Foreskin melanocyte (primary cell): ENCODE measurements at places on chromosomes 16 and 17.

GRCh38 chr17:50570528-50570927 lies 10.0 kb downstream of the CACNA1G start:
- no peak for DNase-seq

DNA sequence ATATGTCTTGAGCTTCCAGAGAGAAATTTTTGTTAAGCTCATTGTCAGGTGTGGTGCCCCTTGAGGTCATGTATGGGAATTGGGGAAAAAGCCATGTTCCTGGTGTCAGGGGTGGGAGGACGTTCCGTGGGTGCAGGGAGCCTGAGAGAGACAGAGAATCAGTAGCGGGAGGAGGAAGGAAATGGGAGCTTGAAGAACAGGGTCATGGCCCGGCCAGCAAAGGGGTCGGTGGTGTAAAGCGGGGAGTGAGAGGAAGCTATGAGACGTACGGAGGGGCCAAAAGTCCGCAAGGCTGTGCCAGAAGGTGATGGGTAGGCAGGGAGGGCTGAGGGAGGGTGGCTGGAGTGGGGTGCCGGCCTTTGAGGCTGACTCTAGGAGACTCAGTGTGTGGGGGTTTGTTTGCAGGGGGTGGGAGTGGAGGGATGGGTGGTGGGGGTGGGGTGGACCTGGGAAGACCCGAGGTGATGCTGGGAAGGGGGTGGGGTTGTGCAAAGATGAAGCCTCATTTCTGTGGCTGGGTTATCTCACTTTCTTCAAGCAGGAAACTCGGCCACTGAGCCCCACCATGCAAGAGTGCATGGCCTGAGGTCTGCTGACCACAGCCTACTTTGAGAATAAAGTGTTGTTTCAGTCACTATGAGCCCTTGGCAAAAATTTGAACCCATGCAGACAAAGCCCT lies 63.6 kb downstream of the PLCG2 start:
- peak; percentile 40 for DNase-seq

DNA sequence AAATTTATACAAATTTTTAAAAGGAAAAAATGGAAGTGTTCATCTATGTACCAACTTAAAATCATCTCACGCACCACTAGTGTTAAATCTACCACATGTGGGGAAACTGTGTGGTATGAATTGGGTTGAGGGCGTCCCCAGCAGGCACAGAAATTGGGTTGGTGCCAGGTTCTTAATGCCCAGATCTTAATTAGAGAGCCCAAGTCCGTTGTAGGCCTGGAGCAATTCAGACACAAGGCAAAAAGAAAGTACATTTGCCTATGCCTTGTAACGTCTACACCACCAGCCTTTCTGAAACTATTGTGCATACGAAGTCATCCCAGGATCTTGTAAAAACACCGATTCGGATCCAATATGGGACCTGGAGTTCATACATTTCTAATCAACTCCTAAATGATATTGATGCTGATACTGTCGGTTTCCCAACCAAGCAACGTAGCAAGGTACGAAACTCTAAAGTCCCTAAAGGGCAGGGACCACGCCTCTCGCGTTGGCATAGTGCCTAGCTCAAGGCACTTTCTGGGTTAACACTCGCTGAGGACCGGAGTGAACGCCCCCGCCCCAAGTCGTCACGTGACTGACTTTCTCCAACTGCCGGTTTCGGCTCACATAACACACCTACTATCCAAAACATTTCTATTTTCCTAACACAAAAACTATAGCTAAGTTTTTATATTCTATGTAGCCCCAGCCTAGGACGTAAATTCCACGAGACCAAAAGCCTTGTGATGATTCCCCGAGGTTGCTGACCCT lies 945 bp upstream of the UQCRC2 start:
- no peak for DNase-seq

GRCh38 chr16:84323606-84324005 lies 28.9 kb downstream of the WFDC1 start:
- no peak for DNase-seq

DNA sequence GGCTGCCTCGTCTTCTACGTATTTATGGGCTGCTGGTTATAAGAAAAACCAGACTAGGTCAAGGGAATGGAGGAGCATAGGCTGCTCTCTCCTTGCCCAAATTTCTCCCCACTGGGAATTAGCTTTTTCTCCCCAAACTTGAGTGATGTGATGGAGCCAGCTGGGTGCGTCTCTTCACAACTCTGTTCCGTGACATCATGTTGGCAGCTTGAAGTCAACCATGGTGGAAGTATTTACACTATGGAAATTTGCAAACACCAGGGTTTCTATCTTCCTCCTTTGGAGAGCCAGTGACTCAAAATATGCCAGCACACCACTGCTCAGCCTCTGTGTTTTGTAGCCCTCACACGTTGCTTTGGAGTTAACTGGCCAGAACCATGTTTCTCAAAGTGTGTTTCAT lies 78.1 kb downstream of the OR1D5 start:
- DNase-seq, result no peak

GRCh38 chr16:65120831-65121721 lies 787 bp downstream of the CDH11 start:
- DNase-seq, result no peak

- no peak for DNase-seq
Measured at GRCh38 chr16:86044881-86045590, 146.1 kb downstream of the IRF8 start.

GRCh38 chr16:51048544-51048943 lies 102.5 kb downstream of the SALL1 start:
- DNase-seq, result no peak

DNA sequence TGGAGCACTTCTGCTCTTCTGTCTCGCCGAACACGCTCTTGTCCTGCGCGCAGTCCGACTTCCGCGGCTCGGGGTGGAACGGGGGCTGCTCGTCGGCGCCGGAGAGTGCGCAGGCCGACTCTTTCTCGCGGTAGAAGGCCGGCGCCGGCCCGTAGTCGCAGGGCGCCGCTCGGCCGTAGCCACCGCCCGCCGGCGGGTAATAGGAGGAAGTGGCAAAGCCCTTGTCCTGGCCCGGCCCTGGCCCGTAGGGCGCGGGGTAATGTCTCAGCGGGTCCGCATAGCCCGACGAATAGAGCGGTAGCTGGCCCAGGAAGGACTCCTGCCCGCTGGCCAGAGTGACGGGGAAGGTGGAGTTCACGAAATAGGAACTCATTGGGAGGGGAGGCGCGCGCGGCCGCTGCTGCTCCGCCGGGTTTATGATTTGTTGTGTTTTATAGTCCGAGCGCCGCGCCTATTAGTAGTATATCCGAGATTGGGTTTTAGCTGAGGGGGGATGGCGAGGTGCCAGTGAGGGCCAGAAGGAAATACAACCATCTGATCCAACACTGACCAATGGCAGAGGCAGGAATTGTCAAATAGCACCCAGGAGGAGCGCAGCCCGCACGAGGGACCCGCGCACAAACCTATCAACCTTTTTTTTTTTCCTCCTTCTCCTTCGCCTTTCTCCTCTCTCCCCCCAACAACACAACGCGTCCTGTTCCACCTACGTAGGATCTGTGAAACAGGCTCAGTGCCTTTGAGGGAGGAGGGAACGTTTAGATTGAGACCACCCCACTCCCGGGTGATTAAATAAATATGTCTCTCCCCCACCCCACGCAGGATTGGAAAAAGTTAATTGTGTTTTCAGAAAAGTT lies 4.4 kb upstream of the HOXB5 start:
- peak; percentile 66 for DNase-seq

DNA sequence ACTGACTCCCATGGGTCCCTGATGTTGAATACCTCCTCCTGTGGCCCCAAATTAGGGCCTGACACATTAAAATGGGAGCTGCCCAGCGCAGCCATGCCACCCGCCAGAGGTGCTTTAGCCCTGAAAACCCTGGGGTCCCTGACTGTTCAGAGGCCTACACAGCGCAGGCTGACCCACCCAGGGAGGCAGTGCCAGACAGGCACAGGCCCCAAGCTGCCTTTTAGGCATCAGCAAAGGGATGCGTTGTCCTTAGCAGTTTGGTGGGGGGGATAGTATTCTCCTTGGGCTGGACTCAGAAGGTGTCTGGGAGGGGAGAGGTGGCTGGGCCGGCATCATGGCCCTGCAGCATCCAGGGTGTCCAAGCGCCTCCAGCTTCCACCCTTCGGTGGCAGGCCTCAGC lies 1.4 kb downstream of the RAPGEFL1 start:
- no peak for DNase-seq

DNA sequence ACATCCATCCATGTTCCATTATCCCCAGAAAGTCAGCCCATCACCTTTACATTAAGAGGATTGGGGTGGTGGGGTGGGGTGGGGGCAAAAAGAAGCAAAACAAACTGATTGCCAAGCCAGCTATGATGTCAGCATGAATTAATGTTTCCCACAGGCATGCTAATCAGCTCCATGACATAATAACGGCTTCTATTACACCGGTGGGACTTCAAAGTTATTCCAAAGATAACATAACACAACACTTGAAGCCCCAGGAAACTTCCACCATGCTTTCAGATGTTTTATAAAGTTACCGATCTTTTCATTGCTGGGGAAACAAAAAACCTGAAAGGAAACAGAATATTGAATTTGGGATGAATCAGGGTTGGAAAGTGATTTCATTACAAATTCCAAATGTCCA lies 155.9 kb upstream of the IRX5 start:
- DNase-seq, result no peak

DNA sequence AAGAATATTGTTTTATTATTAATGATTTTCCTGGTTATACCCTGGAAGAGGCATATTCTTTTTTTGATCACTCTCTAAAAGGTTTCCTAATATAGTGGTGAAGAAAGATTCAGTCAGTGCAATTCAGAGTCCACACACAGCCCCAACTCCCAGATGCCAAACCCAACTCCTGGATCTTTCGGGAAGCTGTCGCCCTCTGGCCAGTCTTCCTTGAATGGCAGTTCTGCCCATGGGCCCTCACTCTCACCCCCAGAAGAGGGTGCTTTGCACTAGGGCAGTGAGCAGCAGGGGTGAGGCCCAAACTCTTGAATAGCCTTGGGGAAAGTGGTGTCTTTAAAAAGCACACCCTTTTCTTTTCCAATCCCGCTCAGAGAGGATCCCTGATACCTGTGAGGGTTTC lies 11.0 kb downstream of the KRT32 start:
- no peak for DNase-seq

- DNase-seq, result no peak
Measured at GRCh38 chr17:28388106-28388505, 16.6 kb downstream of the SARM1 start.

DNA sequence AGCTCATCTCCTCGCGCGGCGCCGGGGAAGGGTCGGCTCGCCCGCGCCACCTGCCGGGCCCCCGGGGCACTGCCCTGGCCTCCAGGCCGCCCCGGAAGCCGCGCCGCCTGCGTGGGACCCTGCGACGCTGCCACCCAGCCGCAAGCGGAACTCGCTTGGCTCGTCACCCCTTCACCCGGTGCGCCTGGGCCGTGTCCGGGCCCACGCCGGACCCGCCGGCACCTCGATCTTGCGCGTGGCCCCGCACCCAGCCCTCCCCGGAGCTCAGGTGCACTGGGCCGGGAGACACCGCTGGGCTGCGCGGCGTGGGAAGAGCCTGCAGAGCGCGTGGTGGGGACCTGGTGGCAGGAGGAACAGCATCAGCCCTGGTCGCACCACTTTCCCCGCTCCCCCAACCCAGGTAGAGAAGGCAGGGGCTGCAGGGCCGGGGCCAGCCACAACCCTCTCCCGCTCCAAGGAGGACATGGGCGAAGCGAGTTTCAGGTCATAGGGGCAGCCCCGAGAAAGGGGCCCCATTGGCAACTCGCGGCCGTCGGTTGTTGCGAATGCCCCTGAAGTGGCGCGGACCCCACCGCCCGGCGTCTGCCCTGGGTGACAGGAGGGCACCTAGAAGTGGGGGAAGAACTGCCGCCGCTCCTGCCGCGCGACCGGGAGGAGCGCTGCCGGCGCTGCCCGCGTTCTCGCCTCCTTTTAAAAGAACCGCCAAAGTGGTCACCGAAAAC lies 363 bp upstream of the MIF4GD start:
- no peak for DNase-seq

DNA sequence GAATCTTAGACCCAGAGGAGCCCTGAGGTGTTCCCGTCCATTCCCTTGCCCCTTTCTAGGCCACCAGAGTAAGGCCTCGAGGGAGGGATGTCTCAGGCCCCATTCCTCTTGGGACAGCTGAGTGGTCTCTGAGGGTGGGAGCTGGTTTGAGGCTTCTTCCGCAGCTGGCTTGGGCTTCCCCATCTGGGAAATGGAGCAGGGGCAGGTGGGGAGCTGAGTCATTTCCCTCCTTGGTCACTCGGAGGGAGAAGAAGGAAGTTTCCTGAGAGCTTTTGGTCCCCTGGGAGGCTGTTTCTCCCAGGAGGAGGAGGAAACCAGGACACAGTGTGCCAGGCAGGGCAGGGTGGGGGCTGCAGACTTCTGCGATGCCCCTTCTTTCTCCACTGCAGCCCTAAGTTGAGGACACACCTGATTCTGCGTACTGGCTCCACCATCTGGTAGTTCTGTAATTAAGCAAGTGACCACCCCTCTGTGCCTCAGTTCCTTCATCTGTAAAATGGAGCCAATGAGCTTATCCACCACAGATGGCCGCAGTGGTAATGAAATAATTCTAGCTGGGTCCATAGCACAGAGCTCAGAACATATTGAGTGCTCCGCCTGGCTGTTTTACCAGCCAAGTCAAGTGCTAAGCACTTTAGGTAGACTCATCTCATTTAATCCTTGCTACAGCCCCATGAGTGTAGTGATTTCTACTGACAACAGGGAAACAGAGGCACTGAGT lies 1.6 kb upstream of the KCNJ12 start:
- no peak for DNase-seq

DNA sequence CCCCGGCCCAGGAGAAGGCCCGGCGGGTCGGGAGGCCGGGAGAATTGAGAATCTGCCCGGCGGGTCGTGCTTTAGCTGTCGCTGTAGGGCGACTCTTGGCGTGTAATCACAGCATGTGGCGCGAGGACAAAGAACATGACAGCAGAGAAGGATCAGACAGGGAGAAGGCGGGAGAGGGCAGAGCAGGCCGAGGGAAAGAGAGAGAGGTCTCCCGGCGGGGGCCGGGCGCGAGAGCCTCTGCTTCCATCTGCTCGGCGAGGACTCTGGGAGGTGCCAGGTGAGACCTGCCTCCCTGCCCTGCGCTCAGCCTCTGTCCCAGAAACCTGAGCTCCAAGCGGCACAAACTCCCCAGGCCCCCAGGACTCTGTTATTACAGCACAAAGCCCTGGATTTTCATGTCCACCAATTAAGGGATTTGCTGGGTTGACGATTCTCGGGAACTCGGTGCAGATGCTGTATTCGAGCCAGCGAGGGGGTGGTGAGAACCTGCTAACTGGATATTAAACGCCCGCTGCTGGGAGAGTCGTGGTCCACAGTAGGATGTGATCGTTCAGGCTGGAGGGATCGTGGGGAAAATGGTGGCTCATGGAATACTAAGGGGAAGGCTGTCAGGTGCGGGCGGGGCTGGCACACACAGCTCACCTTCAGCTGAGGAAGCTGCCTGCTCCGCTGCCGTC lies 172.0 kb upstream of the CIBAR2 start:
- DNase-seq, result no peak
